ENCODE measurements at places on chromosomes 16 and 17.

- DNase-seq = no peak
These were observed 63.6 kb upstream of the DOC2B start for GRCh38 chr17:245020-245419.

- no peak for DNase-seq
These were observed 32.9 kb downstream of the SNX29 start for GRCh38 chr16:12009462-12009861.

- DNase-seq = no peak
These were observed 7.3 kb downstream of the RGS11 start for GRCh38 chr16:268141-269053.

DNA sequence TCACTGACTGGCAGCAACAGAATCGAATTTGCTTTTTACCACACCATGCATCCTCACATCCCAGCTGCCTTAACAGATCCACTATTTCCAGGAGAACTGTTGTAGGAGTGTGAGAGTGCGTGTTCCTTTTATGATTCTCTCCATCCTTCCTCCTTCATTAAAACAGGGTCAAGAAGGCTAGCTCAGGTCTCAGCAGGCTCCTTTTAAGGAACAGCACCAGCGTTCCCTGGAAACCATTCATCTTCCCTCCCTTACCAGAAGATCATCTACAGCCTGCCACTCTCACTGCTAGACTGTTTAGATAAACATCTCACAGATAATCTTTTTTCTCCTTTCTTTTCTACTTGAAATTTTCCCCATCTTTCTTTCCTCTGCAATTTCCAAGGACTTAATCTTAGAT lies 1531.9 kb upstream of the CDH8 start:
- DNase-seq = no peak

- DNase-seq = peak; percentile 22
These were observed 1.1 kb downstream of the KATNIP start for GRCh38 chr16:27551036-27551435.

GRCh38 chr17:81115219-81115618 lies 50.1 kb upstream of the PVALEF start:
- DNase-seq = no peak

DNA sequence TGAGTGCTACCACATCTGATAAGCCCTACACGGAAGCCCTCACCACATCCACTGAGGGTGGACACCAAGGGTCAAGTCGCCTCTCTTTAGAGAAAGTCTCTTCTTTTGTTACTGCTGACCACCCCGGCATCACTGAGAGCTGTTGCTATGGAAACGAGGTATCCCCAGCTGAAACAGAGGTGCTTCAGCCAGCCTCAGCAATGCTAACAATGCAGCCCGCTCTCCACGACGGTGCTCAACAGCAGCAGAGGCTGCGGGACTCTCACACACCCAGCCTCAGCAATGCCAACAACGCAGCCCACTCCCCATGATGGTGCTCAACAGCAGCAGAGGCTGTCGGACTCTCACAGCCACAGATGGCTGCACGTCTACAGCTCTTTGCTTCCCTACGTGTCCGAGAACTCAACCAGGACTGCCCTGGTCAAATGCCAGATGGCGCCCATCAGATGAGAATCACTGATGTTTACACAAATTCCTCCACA lies 41.4 kb downstream of the VPS53 start:
- no peak for DNase-seq

DNA sequence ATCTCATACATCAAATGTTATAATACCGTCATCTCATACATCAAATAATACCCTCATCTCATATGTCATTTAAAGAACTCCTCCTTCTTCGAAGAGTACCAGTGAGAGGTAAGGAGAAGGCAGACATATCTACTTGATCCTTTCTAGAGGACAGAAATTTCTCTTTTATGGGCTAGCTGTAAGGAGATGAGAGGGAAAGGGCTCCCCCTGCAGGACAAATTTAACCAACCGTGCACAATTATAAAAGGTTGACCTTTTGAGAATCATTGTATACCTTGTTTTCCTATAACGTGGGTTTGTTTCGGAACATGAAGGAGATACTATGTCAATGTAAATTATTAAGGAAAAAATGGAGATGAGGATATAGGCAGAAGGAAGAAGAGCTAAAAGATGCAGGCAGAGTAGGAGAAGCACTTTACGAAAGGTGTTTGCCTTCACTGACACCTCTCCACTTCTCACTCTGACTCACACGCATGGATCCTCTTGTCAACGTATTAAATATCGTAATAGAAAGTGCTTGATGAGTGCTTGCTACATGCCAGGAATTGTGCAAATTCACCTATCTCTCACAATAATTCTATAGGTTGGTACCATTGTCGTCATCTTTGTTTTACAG lies 465.9 kb upstream of the ERCC4 start:
- no peak for DNase-seq

GRCh38 chr16:31407406-31407805 lies 14.3 kb downstream of the ITGAD start:
- no peak for DNase-seq

DNA sequence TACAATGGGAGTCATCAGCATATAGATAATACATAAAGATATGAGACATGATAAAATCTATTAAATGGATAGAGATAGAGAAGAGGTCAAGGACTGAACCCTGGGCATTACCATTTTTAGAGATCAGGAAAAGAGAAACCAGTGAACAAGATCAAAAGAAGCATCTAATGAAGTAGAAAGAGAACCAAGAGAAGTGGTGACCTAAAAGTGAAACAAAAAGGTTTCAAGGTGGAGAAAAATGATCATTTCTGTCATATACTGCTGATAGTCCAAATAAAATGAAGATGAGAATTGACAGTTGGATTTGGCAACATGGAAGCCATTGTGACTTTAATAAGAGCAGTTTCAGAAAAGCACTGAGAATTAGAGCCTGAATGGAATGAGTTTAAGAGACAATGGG lies 165.1 kb downstream of the PPM1E start:
- DNase-seq = no peak

DNA sequence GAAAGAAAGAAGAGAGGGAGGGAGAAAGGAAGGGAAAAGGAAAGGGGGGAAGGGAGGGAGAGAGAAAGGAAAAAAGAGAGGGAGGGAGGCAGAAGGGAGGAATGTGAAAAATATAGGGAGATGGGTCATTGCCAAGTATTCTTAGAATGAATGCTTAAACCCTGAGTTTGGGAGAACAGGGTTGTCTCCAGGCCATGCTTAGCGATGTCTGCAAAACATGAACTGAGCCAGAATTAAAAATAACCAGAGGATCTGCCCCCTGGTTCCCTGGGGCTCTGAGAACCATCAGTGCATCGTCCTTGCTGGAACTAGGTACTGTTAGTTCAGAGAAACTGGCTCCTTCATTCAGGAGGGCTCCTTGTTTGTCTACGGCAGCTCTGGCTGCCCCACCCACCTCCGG lies 170.4 kb downstream of the IRX5 start:
- no peak for DNase-seq

- DNase-seq = no peak
These were observed 37.7 kb upstream of the TOB1 start for GRCh38 chr17:50903604-50904517.

- DNase-seq = no peak
These were observed 15.7 kb downstream of the ENDOV start for GRCh38 chr17:80430446-80431245.

- DNase-seq = no peak
These were observed 385.5 kb downstream of the TMEM114 start for GRCh38 chr16:8204769-8205168.

DNA sequence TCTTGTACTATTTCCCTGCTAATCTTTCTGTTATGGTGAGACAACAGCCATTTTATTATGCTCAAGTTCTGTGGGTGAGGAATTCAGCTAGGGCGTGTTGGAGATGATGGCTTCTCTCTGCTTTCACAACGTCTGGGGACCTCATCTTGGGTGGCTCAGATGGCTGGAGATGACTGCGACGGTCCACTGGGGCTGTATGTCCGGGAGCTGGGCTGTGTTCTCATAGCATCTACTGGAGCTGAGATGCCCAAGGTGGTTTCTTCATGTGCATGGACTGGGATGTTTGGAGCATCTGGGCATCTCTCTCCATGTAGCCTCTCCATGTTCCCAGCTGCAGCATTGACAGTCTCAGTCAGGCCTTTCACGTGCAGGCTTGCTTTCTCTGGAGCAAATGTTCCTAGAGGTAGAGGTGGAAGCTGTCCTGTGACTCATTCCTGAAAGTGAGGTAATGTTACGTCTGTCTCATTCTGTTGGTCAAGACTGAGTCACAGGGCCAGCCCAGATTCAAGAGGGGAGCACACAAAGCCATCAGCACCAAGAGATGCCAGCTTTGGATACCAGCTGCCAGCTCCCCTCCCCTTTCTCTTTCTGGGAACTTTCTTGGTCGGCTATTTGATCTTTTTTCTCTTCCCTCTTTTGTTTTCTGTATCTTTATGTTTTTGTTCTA lies 96.2 kb downstream of the RAP1GAP2 start:
- peak; percentile 80 for DNase-seq

- no peak for DNase-seq
These were observed 142.0 kb upstream of the CORO6 start for GRCh38 chr17:29764748-29765147.

- DNase-seq = no peak
These were observed 20.8 kb downstream of the C16orf74 start for GRCh38 chr16:85730186-85730465.

DNA sequence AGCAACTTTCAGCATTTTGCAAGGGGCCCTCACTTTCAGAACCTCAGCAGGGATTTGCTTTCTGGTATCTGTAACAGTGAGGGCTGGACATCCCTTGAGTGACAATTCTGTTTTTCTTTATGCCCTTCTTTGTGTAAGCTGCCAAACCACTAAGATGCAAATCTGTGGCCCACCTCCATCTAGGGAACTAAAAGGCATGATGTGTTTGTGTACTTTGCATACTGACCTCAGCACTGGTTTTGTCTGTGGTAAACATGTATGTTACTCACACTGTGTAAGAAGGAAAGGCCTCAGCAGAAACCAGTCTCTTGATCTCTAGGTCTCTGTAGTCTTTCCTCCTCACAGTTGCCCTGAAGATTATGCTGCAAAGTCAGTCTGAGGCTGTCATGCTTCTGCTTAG lies 396.6 kb upstream of the DYNLRB2 start:
- no peak for DNase-seq

DNA sequence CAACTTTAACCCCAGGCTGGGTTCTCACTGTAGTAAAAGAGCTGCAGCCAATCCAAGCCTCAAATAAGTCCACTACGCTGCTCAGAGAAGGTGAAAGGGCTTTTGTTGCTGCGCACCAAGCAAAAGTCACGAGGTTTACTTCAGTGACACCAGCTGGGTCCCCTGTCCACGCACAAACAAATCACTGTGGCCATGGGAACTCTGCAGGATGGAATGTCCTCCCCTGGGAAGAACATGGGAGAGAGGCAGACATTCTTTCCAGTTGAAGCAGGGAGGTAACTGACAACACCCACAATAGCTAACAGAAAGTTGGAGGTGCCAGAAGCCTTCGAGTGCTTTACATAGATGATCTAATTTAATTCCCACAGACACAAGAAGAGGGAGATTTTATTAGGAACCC lies 181.9 kb downstream of the PMP22 start:
- DNase-seq = peak; percentile 14

GRCh38 chr16:22665048-22665797 lies 148.7 kb upstream of the HS3ST2 start:
- peak; percentile 13 for DNase-seq

DNA sequence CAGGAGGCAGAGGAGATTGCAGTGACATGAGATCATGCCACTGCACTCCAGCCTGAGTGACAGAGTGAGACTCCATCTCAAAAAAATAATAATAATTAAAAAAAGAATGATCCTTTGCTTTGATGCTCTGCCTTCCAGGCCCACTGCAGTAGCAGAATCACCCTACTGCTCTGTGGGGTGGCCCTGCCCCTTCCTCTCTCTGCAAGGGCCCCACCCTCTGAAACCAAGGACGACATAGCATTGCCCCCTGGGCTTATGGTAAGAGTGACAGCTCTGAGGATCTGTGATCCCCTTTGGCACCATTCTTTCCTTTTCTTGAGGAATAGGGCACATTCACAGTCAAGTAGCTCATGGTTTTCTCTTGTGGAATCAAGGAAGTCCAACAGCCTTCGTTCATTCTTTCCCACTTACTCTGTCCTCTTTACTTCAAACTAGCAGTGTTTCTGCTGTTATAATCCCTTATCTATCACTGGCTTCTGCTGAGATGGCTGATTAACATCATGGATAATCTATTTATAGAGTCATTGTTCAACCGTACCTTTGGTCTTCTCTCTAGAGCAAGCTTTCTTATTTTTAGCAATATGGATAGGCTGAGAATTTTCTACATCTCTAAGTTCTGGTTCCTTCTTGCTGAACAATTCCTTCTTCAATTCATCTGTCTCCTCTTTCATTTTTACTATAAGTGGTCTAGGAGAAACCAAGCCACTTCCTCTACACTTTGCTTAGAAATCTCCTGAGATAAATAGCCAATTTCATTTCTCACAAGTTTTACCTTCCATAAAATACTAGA lies 14.1 kb downstream of the RAD51C start:
- no peak for DNase-seq

DNA sequence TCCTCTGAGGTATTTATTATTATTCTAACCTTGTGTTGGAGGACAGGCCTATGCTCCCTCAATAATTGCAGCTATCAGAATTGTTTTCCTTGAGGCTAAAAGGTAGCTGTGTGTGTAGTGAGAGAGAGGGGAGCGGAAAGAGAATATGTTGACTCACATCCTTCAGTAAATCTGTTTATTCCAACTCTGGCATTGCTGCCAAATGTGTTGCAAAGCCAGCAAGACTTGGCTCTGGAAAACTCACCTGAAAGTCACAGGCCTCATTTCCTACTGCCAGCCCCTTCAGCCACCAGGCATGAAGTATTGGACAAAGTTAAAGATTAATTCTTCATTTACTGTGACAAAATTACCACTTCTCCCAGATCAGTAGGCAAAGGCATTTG lies 9.6 kb downstream of the CA10 start:
- no peak for DNase-seq

DNA sequence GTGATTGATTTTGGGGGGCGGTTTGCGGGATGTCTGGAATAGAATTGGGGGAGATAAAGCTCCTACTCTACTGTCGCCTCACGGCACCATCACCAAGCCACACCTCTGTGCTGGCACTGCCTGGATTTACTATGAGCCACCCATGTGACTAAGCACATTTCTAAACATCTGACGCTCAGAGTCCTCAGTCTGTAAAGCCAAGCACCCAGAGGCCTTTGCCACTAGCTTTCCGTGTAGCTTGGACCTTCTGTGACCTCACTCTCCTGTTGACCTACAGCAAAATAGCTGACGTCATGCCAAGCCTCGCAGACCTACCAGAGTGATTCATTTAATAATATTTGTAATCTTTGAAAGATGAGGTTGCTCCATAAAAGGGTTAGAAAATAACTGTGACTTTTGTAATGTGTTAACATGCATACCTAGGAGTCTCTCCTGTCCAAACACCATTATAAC lies 38.5 kb upstream of the MYOCD start:
- peak; percentile 71 for DNase-seq

GRCh38 chr17:3772764-3773163 lies 28.2 kb downstream of the ITGAE start:
- DNase-seq = no peak

Data from AG20443 (cell line).